ENCODE measurements at places on chromosomes 11 and 22.
A peak's percentile ranks its signal among the peaks of the same experiment; 100 is the strongest.

DNA sequence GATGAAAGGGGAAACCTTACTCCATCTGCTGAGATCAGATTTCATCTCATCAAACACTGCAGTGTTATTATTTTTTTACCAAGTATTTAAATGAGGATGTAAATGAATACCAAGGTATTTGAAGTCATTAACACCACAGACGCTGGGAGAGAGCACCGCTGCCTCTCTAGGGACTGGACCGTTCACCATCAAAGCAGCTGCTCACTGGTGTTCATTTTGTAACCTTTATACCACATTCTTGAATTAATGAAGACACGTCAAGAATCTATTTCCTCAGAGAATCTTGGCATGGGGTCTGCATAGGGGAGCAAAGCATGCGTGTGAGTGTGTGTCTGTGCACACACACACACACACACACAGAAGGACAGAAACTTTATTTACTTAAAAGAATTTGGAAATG lies 15.6 kb downstream of the SIAE start:
- no peak for DNase-seq

GRCh38 chr11:70859180-70859579 lies 393.2 kb downstream of the SHANK2 start:
- no peak for DNase-seq

- no peak for DNase-seq
These were observed 44.1 kb downstream of the FANCF start for GRCh38 chr11:22581354-22582150.

DNA sequence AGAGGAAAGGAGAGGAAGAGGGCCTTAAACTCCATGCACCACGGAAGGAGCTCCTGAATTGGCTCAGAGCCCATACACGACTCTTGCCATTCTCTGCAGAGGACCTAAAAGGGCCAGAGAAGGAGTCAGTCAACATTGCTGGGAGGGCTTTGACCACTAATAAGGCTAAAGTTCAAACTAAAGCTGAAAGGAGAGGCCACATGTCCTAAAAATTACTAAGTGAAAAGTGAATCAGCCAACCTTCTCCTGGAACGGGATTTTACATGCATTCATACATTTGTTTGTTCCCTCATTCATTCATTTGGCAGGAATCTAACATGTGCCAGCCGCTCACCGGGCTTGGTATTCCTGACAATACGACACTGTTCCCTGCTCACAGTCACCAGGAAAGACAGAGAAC lies 10.5 kb downstream of the CLMP start:
- DNase-seq: no peak

GRCh38 chr11:70763606-70764005 lies 365.3 kb downstream of the CTTN start:
- DNase-seq: no peak

- no peak for DNase-seq
These were observed 413.9 kb downstream of the TENM4 start for GRCh38 chr11:79026803-79027445.

GRCh38 chr11:115389790-115390189 lies 114.4 kb downstream of the CADM1 start:
- no peak for DNase-seq

- no peak for DNase-seq
These were observed 38.8 kb upstream of the POU2AF1 start for GRCh38 chr11:111417766-111418435.

- DNase-seq: peak; percentile 9
These were observed 41.9 kb downstream of the SVIP start for GRCh38 chr11:22787551-22788162.

GRCh38 chr11:105858841-105859240 lies 163.2 kb downstream of the MSANTD4 start:
- no peak for DNase-seq

GRCh38 chr22:43988116-43988820 lies 33.0 kb downstream of the SAMM50 start:
- no peak for DNase-seq

DNA sequence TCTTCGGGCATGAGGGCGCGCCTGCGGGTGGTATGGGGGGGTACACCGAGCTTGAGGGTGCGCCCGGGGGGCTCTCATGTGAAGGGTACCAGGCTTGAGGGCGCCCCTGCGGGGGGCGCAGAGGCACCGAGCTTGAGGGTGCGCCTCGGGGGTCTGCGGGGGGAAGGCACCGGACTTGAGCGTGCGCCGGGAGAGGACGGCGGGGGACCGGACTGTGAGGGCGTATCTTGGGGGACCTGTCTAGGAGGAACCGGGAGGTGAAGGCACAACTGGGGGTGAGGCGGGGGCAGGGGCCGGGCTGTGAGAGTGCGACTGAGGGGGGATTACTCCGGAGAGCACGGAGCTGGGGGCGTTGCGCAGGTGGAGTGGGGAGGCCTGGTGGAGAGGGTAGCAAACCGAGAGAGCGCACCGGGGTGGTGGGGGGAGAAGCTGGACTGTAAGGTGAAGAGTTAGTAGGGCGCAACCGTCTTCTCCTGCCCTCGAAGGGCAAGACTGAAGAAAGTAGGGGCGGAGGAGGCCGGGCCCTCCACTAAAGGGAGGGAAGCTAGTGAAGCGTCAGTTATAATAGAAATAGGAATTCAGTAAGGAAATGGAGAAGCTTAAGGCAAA lies 1.1 kb upstream of the DDX6 start:
- no peak for DNase-seq

DNA sequence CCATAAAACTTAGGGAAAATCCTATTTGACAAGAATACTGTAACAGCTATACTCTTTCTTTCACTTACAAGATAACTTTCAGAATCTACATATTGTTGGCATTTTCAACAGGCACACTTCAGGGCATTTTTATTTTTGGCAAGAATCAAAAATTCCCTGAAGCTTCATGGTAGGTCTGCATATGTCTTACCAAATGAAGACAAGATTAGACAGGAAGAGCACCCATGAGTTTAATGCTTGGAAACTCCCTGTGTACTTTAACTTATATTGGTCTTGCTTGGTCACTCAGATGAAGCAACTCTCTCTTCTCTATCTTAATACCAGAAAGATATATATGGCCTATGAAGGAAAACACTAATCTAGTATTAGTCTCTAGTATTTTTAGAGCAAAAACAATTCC lies 137.7 kb downstream of the ATG16L2 start:
- no peak for DNase-seq

DNA sequence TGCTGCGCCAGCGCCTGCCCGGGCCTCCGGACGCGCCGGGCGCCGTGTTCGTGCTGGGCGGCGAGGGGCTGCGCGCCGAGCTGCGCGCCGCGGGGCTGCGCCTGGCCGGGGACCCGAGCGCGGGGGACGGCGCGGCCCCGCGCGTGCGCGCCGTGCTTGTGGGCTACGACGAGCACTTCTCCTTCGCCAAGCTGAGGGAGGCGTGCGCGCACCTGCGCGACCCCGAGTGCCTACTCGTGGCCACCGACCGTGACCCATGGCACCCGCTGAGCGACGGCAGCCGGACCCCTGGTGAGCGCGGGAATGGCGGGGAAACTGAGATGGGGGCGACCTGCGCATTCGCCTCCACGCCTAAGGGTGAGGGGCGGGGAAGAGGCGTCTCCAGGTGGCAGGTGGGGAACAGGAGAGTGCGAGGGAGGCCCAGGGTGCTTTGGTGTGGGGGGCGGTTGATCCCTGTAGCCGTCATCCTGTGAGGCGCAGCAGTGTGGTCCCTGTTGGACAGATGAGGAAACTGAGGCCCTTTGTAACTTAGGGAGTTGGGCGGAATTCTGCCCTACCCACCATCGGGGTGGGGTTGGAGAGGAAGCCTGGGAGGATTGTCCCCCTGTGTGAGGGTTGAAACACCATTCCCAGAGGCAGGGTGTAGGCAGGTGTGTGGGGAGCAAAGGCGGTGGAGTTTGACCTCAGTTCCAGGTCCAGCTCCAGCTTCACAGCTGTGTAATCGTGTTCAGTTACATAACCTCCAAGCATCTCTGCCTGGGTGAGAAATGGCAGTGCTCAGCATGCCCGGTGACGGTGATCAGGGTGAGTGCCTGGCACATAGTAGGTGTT lies 758 bp downstream of the PDXP start:
- peak; percentile 75 for DNase-seq

DNA sequence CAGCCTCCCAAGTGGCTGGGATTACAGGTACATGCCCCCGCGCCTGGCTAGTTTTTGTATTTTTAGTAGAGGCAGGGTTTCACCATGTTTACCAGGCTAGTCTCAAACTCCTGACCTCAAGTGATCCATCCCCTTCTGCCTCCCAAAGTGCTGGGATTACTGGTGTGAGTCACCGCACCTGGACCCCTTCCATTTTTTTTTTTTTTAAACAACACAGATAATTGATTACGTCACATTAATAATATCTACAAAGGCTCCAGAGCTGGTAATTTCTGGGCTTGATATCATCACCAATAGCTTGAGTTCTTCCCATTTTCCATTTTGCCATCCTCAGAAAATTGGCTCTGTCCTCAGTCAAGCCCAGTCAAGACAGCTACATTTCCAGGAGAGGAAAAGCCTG lies 7.2 kb downstream of the TTLL1 start:
- DNase-seq: no peak

GRCh38 chr11:114304065-114304464 lies 7.9 kb downstream of the NNMT start:
- DNase-seq: no peak

DNA sequence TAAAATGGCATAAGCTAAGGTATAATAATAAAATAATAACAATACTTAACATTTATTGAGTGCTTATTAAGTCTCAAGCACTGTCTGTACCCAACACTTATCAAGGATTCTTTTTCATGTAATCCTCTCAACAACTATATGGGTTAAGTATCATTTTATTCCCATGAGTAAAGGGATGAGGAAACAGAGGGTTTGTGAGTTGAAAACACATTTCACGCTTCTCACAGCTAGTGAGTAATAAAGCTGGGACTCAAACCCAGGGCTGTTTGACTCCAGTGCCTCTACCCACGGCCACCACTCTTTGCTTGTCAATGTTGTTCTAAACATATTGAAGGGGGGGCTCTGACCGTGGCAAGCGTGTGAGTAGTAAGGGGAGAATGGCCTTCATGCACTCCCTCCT lies 8.7 kb downstream of the CD3E start:
- no peak for DNase-seq

GRCh38 chr22:30398685-30399680 lies 2.2 kb downstream of the SEC14L2 start:
- no peak for DNase-seq

- no peak for DNase-seq
These were observed 90.0 kb downstream of the GRIK4 start for GRCh38 chr11:120601536-120601935.

DNA sequence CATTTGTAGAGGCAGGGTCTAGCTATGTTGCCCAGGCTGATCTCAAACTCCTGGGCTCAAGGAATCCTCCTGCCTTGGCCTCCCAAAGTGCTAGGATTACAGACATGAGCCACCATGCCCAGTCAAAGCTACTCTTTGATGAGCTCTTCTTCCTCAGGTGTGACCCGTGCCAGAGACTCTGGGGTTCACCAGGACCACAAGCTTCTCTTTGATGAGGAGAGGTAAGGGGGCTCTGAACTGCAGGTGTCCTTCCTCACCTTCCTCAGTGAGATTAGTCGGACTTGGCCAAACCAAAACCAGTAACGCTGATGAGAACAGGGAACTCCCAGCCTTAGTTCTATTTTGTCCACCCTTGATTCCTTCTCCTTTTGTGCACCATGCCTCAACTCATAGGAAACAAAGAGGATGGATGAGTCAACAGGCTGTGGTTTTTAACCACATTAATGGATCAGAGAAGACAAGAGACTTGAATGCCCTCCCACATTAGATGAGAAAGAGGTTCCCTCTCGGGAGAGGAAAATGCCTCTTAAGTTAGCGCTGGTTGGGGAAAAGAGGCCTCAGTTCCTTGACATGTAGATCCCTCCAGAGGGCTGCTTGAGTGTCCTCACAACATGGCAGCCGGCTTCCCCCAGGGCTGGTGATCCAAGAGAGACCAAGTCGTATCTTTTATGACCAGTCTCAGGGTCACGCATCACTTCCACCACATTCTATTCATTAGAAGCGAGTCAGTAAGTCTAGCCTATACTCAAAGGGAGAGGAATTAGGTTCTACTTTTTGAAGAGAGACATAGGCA lies 25.7 kb upstream of the CTR9 start:
- no peak for DNase-seq

GRCh38 chr22:20956258-20957101 lies 10.6 kb upstream of the AIFM3 start:
- DNase-seq: no peak

DNA sequence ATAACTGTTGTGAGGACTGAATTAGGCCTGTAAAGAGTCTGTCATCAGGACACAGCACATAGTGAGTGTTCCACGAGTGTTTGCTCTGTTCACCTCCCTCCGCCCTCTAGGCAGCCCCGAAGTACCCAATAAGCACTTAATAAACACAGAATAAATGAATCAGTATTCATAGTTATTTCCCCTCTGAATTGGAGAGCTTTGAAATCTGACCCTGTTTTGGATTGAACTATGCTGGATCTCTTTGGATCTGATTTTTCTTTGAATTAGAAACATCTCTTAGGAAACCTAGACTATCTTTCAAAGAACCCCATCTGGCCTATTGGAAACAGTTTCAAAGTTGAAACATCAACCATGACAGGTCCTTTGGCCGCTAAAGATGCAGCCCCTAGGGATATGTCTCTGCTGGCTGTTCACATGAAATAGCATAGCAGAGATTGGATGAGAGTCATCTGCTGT lies 615.5 kb downstream of the NTM start:
- DNase-seq: no peak

DNA sequence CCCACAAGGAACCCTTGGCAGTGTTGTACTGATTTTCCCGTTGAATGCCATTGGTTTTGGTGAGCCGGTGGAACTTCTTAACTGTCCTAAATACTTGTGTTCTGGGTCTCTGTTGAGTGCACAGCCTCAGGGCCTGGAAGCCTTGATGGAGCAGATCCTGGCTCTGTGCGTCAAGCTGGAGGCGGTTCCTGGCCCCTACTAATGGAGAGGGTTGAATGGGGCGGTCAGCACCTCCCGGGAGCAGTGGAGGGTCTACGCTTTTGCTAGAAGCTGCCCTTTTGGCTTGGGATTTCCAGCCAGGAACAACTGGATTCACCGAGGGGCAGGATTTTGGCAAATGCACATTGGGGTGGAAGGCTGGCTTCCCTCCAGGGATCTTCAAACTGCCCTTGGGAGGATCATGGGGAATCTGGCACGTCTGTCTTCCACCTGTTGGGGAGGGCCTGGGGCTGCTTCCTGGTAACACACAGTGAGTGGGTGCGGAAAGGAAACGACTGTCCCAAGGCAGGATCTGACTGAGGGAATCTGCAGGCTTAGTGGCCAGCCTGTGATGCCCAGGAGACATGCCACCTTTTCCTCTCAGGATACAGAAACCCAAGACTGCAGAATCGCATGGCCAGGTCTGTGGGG lies 6.9 kb upstream of the OSBPL5 start:
- no peak for DNase-seq

- peak; percentile 40 for DNase-seq
These were observed 535 bp downstream of the AQP11 start for GRCh38 chr11:77590194-77590782.

- DNase-seq: no peak
These were observed 7.4 kb downstream of the IGLL5 start for GRCh38 chr22:22894740-22895731.

GRCh38 chr11:29634244-29634643 lies 382.6 kb downstream of the KCNA4 start:
- DNase-seq: no peak

DNA sequence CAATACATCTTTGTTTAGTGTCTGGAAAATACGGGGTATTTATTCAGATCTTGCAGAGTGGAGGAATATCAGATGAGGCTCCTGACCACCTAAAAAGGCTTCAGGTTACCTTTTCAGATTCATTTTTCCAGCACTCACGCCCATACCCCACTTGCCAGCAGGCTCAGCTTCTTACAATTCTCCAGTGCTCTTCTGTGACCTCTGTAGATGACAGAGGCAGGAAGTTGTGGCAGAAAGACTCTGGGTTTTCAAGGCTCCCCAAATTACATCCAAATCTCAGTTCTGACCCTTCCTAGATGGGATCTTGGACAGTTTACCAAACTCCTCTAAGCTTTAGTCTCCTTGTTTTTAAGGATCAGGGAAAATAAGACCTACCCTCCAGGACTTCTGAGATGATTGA lies 61.1 kb downstream of the SYTL2 start:
- no peak for DNase-seq

Data from HuH-7.5 (cell line).